Activated CD4-positive, alpha-beta T cell treated with anti-CD3 and anti-CD28 coated beads, Interleukin-2, amount 10 ng/mL, durations not matched to agents 7 days and 5 days (primary cell): ENCODE measurements at places on chromosomes 3 and 15. TPM values are rescaled to one million over a fixed set of nuclear protein-coding genes. Genes with fewer than 3 reads are reported as not detected.

Gene MGA
- total RNA-seq, result 35.2 TPM

Gene MYL3
- total RNA-seq, result not detected

Gene HCLS1
- 350 TPM for total RNA-seq

Gene ADAMTS7
- total RNA-seq, result 0.12 TPM

Gene TF
- total RNA-seq, result 0.45 TPM

GRCh38 chr3:84983490-84983889, 24.7 kb downstream of the CADM2 start:
- no peaks in the 10 kb centered on the region for H3K36me3 ChIP-seq
- H3K27me3 ChIP-seq, result no peaks in the 10 kb centered on the region
